Kidney glomerular epithelial cell (primary cell): ENCODE measurements at places on chromosomes 6 and 20.
A peak's percentile ranks its signal among the peaks of the same experiment; 100 is the strongest.

- DNase-seq: no peak
Observed at GRCh38 chr20:32518593-32519380, 66.3 kb downstream of the NOL4L start.

DNA sequence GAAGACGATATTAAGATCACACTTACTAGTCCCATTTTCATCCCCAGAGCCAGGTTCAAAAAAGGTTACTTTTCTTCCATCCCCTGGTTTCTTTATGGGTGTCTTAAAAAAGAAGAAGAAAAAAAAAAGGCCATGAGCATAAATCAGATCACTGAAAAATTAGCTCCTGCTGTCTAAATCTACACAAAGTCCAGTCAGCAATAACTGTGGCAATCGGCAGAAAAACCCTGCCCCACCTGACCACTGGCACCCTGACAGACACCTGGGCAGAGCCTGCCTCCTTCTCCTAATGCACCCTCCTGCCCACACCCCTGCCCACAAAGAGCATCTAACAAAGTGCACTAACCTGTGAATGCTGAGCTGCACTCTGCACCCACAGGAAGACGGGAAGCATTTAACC is 69.8 kb downstream of the STAU1 start:
- DNase-seq: no peak

GRCh38 chr20:697826-698225 is 22.2 kb upstream of the SCRT2 start:
- no peak for DNase-seq

GRCh38 chr6:101740631-101741030 is 347.1 kb downstream of the GRIK2 start:
- no peak for DNase-seq

GRCh38 chr6:14863902-14864850 is 381.7 kb upstream of the JARID2 start:
- DNase-seq: peak; percentile 36

GRCh38 chr6:140105241-140105640 is 730.8 kb upstream of the CITED2 start:
- no peak for DNase-seq

- no peak for DNase-seq
Observed at GRCh38 chr6:56021943-56022342, 146.6 kb upstream of the BMP5 start.

- no peak for DNase-seq
Observed at GRCh38 chr6:165159460-165159859, 149.9 kb downstream of the C6orf118 start.

GRCh38 chr20:53164072-53164471 is 191.9 kb downstream of the TSHZ2 start:
- DNase-seq: no peak

- DNase-seq: no peak
Observed at GRCh38 chr6:123802351-123802696, 1.3 kb upstream of the NKAIN2 start.

GRCh38 chr6:5938934-5939333 is 67.8 kb downstream of the NRN1 start:
- DNase-seq: no peak

GRCh38 chr20:49411221-49411925 is 71.1 kb downstream of the KCNB1 start:
- DNase-seq: no peak

DNA sequence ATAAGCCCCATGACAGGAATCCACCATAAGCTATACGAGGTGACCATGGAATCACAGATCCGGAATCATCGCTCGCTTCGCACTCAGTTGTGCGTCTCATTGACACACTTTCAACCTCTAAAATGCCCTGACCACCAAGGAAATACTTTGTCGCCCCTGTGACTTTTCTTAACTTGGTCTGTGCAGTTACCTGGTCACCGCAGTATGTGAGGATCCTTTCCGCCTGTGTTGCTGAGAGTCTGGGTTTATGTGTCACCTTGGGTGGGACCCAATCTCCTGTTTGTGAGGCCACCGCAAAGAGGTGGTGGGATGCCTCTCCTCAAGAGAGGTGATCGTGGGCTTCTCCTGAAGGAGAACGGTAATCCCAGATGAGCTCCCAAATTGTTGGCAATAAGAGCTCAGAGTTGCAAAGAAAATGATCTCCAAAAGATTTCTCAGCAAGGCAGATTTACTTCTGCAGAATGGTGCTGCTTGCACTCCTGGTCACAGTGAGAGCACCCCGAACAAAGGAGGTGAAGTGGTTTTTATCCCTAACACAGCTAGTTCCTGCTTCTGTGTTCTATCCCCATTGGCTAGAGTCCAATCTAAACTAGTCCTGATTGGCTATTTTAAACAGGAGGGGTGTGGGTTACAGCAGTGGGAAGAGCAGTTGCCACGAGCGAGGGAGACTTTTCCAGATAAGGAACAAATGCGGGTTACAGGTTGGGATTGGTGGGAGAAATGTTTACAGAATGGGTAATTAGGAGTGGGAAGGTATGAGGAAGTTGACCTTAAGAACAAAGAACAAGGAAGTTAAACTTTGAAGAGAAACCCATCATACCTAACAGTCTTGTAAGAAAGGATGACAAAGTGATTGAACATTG is 9.1 kb upstream of the ZNFX1 start:
- peak; percentile 25 for DNase-seq

DNA sequence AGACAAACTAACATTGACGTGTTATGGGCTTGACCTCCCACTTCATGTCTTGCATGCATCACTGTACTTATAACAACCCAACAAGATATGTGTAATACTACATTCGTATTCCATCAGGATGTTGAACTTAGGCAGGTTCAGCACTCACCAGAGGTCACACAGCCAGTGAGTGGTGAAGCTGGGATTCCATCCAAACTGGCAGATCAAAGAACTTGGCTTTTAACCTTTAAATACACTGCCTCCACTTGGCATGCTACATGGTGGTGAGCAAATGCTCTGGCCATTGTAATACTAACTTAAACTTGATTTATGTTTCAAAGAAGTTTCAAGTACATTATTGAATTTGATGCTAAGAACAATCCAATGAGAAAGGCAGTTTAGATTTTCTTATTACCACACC is 10.7 kb upstream of the HDDC2 start:
- DNase-seq: no peak

DNA sequence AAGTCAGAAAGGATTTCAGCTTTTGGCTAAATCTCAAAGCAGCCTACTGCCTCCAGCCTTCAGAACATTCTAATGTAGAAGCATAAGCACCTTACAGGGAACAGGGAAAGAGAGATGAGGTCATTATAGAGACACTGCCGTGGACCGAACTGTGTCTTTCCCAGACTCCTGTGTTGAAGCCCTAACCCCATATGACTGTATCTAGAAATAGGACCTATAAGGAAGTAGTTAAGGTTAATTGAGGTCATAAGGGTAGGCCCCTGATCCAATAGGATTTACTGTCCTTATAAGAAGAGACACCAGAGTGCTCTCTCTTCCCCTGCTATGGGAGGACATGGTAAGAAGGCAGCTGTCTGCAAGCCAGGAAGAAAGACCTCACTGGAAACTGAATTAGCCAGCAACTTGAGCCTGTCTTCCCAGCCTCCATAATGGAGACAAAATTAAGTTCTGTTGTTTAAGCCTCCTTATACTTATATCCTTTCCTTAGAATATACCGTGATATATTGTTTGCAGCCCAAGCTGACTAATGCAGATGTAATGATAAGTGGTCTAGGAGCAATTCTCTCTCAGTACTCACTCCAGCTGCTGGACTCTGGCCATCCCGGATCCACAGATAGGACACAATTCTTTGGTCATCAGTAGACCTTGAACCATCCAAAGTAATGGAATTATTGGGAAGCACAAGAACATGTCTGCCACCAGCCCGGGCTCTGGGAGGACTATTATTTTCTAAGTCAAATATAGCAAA is 71.4 kb downstream of the ALDH5A1 start:
- no peak for DNase-seq

DNA sequence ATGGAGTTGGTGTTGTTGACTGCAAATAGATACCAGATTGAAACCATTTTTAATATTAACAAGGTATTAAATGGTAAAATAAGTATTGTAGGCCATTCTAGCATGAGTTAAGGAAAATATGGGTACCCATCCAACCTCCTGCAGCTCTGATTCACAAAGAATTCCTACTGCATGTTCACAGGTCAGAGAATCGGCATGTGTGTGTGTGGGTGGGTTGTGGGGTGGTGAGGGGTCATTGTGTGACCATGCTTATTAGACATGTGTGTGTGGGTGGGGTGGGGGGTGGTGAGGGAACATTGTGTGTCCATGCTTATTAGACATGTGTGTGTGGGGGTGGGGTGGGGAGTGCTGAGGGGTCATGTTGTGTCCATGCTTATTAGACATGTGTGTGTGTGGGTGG is 3.2 kb downstream of the IYD start:
- DNase-seq: no peak

DNA sequence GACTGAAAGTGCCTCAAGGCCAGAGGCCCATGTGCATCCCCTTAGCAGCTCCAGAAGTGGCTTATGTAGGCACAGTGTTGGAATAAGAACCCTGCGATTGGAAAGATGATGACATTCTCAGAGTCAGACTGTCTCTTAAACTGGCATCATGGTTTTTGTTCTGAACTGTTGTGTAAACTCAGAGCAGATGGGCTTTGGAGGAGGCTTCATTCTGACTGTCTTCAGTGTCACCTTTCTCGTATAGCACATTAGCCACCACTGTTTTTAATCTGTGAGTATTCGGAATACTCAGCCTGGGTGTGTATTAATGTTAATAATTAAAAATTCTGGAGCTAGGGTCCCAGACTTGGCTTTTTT is 140.9 kb downstream of the JARID2 start:
- no peak for DNase-seq

GRCh38 chr6:32148289-32149091 is 3.2 kb downstream of the PRRT1 start:
- no peak for DNase-seq

DNA sequence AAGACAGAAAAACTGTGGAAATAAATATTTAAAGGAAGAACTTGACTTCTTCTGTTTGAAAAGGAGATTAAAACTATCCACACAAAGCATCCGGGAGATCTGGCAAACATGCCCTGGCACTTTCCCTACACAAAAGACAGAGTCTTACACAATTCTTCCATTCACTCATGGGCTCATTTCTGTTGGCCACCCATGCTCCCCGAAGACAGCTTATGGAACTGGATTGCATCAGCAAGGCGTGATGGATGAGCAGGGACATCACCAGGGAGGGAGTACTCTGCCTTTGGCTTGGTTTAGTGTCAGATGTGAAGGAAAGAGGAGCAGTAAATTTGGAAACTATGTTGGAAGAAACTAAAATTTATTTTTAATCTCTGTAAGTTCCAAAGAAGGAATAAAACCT is 379.3 kb downstream of the CD109 start:
- DNase-seq: no peak

DNA sequence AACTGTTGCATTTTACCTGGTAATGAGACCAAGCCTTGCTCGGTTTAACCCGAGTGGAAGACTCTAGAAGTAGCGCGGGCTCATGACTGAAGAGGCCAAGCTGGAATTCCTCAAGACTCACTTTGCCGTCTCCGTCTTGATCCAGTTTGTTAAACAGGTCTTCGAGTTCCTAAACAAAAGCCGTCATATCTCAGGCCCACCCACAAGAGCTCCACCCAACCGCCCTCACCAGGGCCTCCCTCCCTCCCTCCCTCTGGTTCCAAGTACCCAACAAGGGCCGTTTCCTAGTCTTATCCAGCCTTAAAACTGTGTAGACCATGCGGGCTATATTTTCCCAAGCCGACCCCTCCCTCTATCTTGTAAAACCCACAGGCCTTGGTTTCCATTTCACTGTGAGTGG is 81.4 kb downstream of the NINL start:
- DNase-seq: no peak

DNA sequence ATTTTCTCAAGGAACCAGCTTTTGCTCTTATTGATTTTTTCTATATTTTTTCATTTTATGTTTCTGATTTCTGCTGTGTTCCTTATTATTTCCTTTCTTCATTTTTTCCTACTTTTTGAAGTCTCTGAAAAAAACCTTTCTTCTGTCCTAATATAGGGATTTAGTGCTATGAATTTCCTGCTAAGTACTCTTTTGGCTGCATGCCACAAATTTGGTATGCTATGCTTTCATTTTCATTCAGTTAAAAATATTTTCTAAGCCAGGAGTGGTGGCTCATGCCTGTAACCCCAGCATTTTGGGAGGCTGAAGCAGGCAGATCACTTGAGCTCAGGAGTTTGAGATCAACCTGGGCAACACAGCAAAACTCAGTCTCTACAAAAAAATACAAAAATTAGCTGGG is 30.6 kb downstream of the SIRPD start:
- DNase-seq: no peak

- no peak for DNase-seq
Observed at GRCh38 chr20:36971103-36971502, 19.6 kb upstream of the SAMHD1 start.

DNA sequence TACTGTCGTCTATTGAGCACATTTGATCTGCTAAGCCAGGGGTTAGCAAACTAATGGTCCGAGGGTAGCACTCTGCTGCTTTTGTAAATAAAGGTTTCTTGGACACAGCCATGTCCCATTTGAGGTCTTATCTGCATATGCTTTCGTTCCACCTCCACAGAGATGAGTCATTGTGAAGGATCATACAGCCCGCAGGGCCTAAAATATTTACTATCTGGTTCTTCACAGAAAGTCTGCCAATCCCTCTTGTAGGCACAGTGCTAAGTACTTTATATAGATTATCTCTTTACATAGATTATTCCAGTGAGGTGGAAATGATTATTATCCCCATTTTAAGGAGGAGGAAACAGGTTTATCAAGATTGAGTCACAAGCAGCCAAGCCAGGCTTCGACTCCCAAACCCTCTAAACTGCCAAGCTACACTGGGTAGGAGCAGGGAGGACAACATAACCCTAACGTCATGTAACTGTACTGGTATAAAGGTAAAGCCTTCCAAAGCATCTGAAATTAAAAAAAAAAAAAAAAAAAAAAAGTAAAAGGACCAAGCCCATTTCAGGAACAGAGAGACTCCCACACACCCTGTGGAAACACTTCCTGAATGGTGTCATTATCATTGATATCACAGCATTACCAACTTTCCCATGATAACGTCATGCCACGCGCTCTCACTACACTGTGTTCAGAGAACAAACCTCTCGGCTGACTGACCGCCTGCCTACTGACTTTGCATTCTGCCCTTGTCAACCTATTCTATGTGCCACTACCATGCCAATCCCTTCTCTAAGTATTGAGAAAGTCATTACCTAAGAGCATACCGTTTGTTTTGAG is 101.0 kb downstream of the KIF16B start:
- DNase-seq: no peak

GRCh38 chr20:6044115-6044514 is 9.7 kb downstream of the LRRN4 start:
- no peak for DNase-seq

- no peak for DNase-seq
Observed at GRCh38 chr6:110617057-110617456, 140.6 kb upstream of the SLC22A16 start.

GRCh38 chr6:36779227-36779626 is 60.0 kb downstream of the CPNE5 start:
- DNase-seq: no peak

DNA sequence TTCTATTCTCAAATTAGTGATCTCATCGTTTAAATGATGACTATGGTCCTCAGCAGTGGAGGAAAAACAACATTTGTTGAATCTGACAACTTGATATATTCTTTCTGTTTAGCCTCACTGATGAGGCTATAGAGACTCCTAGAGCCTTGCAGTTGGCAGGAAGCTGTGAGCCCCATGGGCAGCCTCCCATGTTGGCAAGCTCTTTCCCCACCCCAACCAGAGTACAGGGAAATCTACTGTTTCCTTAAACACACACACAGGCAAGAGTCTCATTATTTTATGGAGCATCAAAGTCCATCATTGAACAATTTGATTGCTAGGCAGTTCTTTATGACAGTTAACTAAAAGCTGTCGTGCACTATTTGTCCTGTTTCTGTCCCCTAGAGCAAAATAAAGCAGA is 498.2 kb upstream of the CITED2 start:
- no peak for DNase-seq
